MCF 10A (cell line): ENCODE measurements at places on chromosomes 2 and 18. TPM values are rescaled to one million over a fixed set of nuclear protein-coding genes. Genes with fewer than 3 reads are reported as not detected.

LYPD1 gene
- total RNA-seq: not detected in 2 replicates

FRZB gene
- 0.09 and 0.20 TPM in 2 replicates for total RNA-seq

GCG gene
- total RNA-seq: not detected in 2 replicates

B3GNT7 gene
- not detected in 2 replicates for total RNA-seq

RAB6C gene
- total RNA-seq: not detected in 2 replicates

GPR39 gene
- total RNA-seq: 7.2 and 7.7 TPM in 2 replicates

SLC9A4 gene
- 0.07 TPM in 1 of 2 replicates, not detected in the other for total RNA-seq

SPTBN1 gene
- total RNA-seq: 148 and 171 TPM in 2 replicates

CD28 gene
- total RNA-seq: not detected in 2 replicates

MAPK4 gene
- 0.21 TPM in 1 of 2 replicates, not detected in the other for total RNA-seq

SMAD2 gene
- total RNA-seq: 148 and 167 TPM in 2 replicates

GPR55 gene
- not detected in 2 replicates for total RNA-seq

COL4A4 gene
- total RNA-seq: 0.25 and 0.30 TPM in 2 replicates

CFC1 gene
- not detected in 2 replicates for total RNA-seq

SLC4A3 gene
- total RNA-seq: 4.2 and 4.7 TPM in 2 replicates

CXCR2 gene
- total RNA-seq: not detected in 2 replicates

CPS1 gene
- total RNA-seq: 18.4 and 20.6 TPM in 2 replicates

IL1F10 gene
- total RNA-seq: not detected in 2 replicates

MREG gene
- 6.8 and 10.4 TPM in 2 replicates for total RNA-seq

L3MBTL4 gene
- total RNA-seq: not detected in 2 replicates

DUSP2 gene
- total RNA-seq: 1.3 and 3.3 TPM in 2 replicates

CNGA3 gene
- total RNA-seq: not detected in 2 replicates

GRHL1 gene
- 0.96 and 2.0 TPM in 2 replicates for total RNA-seq

METTL5 gene
- 68.0 and 109 TPM in 2 replicates for total RNA-seq
